NCI-H1105 (cell line): ENCODE measurements at places on chromosomes 7 and 10.

DNA sequence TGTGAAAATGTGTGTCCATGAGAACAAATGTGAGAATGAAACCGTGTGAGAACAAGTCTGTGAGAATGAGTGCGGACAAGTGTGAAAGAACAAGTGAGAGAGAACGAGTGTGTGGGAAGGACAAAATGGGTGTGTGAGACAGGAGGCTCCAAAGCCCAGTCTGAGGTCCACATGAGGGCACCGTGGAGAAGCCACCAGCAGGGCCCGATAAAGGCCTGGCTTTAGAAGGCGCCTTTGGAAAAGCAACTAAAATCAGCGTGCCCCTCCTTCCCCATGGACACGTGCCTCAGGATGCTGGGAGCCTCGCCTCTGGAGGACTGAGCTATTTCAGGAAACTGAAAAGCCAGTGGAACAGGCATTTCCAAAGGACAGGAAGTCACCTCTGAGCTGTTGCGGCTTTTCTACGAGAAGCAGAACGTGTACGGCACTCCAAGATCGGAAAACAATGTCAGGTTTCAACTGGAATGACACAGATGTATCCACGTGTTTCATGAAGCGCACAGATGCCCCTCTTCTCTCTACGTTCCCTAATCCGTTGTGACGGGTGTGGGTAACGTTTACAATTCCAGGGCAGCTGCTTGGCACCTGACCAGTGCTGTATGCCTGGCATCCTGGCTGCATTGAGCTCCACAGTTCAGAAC, 46.4 kb downstream of the ESYT2 start:
- DNase-seq: no peak

- no peak for DNase-seq
These were observed 748 bp upstream of the SH3PXD2A start for GRCh38 chr10:103855852-103856796.

GRCh38 chr7:34260279-34260678, 354.9 kb downstream of the BMPER start:
- DNase-seq: no peak

DNA sequence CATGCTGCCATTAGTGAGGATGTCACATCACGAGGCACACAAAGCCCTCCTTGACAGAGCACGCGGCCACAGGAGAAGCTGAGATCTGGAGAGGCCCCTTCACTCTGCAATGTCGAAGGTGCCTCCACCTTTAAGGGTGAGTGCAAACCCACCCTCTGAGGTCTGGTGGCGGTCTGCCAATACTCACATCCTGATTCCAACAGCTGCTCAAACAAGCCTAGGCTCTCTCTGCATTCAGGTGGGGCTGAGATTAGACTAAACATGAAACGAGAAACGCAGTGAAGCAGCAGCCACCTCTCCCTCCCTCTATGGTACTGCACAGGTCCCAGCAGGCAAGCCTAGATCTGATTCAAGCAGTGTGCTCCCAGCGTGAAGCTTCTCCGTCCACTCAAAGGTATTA, 151.8 kb downstream of the TCERG1L start:
- no peak for DNase-seq

GRCh38 chr10:58104351-58104751, 163.3 kb downstream of the IPMK start:
- no peak for DNase-seq

GRCh38 chr10:75612904-75613684, 181.7 kb downstream of the LRMDA start:
- no peak for DNase-seq

GRCh38 chr10:119817991-119818888, 54.4 kb downstream of the MCMBP start:
- DNase-seq: no peak
